ENCODE measurements at places on chromosomes 6 and 20.

GRCh38 chr6:75381877-75382633 is 97.5 kb upstream of the TMEM30A start:
- no peak for DNase-seq

DNA sequence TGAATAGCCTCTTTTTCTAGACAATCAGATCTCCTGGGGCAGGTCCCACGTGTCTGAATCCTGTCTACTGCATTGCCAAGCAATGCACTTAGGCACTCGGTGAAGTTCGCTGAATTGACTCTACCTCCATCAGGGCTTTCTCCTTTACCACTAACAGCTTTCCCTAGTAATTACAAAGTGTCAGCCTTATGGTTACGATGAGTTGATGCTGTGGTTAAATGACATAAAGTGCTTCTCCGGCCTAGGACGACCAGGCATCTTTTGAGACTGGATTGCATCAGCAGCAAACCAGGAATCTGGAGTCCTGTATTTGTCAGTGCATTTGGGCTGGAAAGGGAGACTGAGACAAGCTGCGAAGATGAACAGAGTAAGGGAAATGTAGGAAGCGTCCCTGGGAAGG is 21.5 kb downstream of the NOX3 start:
- no peak for DNase-seq

DNA sequence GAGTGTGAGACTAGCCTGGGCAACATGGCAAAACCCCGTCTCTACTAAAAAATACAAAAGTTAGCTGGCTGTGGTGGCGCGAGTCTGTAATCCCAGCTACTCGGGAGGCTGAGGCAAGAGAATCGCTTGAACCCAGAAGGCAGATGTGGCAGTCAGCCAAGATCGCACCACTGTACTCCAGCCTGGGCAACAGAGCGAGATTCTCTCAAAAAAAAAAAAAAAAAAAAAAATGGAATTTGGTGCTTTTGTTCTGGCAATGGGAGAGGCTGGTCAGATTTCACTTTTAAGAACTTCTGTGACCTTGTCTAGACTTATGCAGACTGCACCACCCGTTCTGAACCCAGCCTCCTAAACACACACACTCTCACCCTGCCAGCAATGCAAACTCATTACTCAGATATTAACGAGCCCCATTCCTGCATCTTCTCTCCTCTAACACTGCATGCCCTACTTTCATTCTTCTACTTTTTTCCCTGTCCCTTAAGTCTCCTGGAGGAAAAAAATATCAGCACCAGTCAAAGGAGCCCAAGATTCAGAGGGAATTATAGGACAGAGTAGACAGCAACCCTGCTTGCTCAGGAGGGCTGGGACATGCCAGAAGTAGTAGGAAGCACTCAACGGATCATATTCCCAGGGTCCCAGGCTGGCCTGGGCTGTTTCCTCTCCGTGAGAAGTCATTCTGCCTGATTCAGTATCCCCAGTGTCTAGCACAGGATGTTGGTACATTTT is 4.4 kb downstream of the MOCS1 start:
- DNase-seq, result no peak

DNA sequence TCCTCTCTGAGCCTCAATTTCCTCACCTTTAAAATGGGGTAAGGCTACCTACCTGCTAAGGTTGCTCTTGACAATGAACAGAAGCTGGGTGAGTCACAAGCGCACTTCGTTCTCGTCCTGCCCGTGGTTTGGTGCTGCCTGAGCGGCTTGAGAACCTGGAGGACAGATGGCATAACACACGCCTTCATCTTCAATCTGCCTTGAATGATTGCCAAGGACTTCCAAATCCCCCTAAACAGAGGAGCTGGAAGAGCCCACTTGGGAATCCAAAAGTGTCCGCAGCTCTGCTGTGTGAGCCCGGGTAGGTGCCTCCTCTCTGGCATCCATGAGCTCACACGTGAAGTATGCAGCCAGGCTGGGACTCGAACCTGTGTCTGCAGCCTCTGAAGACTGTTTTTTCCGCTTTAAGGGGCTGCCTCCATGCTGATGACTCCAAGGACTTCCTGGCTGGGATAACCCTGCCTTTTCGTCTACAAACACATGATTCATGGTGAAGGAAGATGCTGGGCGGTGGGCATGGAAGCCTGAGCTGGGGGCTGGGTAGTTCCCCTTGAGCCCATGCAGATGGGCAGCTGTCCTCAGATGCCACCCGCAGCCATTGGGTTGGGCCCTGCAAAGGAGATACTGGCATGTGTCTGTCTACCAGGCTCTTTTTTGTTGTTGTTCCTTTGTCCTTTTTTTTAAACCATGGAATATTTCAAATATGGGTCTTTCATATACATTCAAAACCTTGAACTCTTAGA is 25.3 kb upstream of the CSNK2A1 start:
- no peak for DNase-seq

DNA sequence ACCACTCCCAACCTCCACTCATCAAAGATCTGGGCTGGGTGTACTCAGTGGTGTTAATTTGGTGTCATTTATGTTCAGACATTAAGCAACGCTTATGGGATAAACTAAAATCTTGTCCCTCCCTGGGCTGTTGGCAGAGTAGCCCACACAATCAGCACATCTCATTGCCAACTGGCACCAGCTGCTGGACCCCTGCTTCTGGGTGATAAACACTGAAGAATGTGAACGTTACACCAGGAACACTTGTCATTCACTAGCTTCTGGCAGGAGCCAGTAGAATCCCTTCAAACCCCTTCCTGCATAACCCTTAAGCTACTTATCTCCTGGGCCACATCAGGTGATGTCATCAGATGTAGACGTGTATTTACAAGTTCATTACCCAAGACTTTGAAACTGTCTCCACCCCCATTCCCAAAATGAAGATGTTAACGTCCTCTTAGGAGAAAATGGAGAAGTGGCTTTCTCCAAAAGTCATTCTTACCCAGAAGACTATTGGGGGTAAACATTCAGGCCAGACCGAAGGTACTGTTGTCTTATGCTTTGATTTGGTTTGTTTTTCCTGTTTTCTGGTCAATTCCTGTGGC is 107.8 kb upstream of the CD93 start:
- no peak for DNase-seq

- no peak for DNase-seq
Measured at GRCh38 chr20:59988141-59988540, 29.9 kb downstream of the CDH26 start.

DNA sequence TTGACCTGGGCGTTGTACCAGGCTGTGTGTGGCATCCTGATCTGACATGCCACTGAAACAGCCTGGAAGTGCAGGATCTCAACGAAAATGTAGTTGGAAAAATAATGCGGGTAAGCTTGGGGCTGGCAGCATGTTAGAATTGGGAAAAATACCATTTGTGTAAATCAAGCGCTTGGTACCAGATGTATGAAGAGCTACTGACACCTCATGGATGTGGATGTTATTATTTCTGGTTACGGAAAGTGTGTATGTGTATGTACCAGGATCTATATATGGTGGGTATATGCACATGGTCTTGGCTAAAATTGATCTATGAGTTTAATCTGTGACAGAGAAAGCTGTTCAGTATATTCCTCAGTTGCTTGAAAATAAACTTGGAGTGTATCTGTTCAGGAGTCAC is 22.7 kb downstream of the HIVEP1 start:
- DNase-seq, result no peak

DNA sequence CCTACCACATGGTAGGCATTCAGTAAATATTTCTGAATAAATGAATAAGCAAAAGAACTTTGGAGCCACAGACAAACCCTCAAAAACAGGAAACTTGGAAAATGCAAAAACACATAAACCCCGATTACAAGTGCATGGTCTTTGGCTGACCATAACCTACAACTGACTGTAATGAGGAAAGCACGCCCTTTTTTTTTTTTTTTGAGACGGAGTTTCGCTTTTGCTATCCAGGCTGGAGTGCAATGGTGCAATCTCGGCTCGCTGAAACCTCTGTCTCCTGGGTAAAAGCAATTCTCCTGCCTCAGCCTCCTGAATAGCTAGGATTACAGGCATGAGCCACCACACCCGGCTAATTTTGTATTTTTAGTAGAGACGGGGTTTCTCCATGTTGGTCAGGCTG is 11.9 kb upstream of the LATS1 start:
- DNase-seq, result no peak

DNA sequence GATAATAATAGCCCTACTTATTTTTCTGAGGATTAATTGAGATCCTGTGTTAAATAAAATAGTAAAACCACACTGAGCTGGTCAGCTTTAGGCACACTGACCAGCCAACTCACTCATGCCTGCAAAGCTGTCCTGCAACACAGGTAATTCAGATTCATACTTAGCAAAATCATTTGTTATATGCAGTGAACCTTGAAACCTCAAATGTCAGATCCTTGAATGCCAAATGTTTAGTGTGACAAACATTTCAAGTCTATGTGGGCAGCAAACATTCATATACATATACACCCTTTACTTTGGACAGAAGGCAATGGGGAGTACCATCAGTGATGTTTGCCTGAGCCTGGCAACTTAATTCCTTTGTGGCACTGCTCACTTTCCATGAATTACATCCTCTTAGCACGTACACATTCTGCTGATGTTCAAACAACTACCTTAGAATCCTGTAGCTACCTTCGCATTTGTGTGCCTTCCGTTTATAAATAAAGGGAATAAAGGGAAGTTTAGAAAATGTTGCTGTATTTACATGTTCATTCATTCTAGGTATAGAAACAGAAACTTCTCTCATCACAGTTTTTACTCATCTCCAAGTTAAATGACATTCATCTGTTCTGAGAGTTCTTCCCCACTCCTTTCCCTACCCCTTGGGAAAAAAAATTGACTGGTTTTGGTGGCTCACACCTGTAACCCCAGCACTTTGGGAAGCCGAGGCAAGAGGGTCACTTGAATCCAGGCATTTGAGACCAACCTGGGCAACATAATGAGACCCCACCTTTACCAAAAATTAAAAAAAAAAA is 140.8 kb downstream of the ZFAND3 start:
- no peak for DNase-seq

GRCh38 chr20:57509665-57510237 is 15.2 kb downstream of the CTCFL start:
- no peak for DNase-seq

GRCh38 chr20:50578778-50579165 is 68.6 kb downstream of the PTPN1 start:
- no peak for DNase-seq

GRCh38 chr6:84166395-84166794 is 61.0 kb downstream of the CEP162 start:
- no peak for DNase-seq

- no peak for DNase-seq
Measured at GRCh38 chr6:3650959-3651697, 100.4 kb downstream of the PXDC1 start.

GRCh38 chr20:51374456-51374830 is 168.1 kb downstream of the NFATC2 start:
- no peak for DNase-seq

DNA sequence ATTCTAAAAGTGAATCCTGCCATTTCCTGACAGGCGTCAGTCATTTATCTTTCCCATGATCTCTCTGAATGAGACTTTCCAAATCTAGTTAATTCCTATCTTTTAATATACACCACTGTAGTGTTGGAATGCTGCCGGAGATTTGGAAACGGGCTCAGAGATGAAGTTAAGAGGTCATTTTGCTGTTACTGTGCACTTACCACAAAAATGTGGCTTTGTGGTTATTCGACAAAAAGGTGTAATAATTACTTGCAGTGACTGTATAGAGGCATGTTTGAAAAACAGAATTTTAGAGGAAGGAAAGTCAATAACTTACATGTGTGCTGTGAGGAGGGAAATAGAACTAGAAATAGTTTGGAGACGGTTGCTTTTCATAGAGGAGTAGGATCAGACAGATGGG is 460.2 kb upstream of the BTBD3 start:
- DNase-seq, result no peak

DNA sequence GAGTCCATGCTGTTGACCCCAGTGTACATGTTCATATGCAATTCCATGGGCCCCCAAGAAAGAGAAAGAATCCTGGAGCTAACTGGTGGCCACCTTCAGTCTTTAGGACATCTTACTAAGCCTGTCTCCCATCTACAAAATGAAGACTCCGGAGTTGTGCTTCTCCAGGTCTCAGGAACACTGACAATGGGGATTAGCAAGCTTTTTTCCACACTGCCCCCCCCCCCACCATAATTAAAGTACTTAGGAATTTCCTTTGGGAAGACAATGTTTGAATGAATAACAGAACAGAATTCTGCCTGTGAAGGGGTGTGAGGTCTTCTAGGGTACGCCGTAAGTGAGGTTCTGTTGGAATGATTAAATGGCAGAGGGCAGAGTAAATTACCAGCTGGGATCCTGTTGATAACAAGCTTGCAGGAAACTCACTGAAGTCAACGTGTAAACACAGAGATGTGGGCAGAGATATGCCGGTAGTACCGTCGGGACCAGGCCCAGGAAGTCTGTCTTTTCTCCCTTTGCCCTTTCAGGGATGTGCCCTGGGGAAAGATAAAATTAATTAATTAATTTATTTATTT is 63.1 kb downstream of the ANKRD6 start:
- DNase-seq, result no peak

- DNase-seq, result no peak
Measured at GRCh38 chr6:165705941-165706340, 42.9 kb upstream of the PDE10A start.

- no peak for DNase-seq
Measured at GRCh38 chr6:41103847-41104246, 31.1 kb downstream of the NFYA start.

GRCh38 chr6:156942266-156942665 is 165.1 kb downstream of the ARID1B start:
- no peak for DNase-seq

- DNase-seq, result no peak
Measured at GRCh38 chr6:134735461-134735860, 214.4 kb downstream of the ALDH8A1 start.

DNA sequence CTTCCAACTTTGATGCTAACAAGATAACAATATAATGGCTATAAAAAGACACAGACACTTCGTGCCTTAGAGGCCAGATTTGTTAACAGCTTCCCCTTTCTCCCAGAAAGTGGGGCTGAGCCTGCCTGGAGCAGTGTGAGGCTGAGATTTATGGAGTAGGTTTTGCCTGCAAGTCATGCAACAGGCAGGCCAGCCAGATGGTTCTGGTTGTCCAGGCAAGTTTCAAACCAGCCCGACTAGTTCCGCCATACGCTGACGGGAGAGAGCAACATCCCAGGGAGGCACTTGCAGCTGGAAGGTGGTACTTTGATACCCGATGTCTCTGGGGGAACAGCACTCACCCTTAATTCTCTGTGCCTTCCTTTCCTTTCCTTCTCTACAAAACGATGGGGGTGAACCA is 81.3 kb upstream of the NAA20 start:
- no peak for DNase-seq

GRCh38 chr20:44467289-44467883 is 8.3 kb upstream of the TTPAL start:
- no peak for DNase-seq

Measured in activated CD8-positive, alpha-beta memory T cell treated with anti-CD3 and anti-CD28 coated beads for 4 hours (primary cell).